ENCODE measurements at places on chromosomes 4 and X. TPM values are rescaled to one million over a fixed set of nuclear protein-coding genes. Genes with fewer than 3 reads are reported as not detected.

DNA sequence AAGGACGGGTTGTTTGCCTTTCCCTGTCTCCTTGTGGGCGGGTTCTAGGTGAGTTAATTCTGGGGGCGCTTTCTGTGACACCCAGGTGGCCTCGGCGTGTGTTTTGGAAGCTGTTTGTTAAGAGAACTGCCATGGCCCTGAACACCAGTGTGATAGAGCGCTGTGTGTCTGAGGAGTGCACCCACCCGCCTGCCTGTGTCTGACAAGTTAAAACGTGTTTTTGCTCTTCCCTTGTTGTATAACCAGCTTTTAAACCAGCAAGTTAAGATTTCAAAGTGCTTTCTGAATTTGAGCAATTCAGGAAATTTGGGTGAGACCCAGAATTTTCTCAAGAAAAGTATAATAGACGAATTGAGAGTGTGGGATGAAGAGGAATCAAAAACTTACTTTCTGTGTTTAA is 55.2 kb upstream of the HGFAC start:
- DNase-seq = no peak

DNA sequence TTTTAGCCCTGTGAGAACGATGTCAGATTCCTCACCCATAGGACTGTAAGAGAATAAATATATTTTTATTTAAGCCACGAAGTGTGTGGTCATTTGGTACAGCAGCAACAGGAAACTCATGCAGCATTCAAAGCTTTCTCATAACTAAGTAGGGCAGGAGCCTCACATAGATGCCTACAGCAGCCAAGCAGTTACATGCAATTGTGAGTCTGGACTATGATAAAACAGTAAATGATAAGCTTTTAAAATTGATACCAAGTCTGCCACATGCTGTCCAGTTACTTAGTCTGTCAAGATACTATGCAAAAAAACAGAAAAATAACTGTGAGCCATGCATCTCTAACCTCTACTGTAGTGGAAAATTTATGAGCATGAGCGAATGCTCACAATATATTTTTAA is 359.6 kb downstream of the HS3ST1 start:
- DNase-seq = no peak

DNA sequence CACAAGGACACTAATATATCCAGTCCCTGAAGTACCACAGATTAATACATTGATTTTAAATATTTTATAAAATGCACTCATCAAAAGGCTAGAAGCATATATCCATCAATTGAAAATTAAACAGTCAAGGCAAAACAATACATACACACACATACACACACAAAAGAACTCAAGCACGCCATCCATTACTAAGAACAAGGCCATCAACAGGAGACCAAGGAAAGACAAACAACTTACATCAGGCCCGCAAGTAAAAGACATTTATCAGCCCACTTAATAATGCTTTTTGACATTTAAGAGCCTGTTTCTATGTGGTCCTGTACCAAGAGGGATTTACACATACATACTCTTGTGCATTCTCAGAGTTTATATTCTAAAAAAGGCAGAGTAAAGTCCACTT is 50.0 kb upstream of the ZNF827 start:
- DNase-seq = no peak

GRCh38 chr4:105547769-105548168 is 4.7 kb upstream of the ARHGEF38 start:
- no peak for DNase-seq

- DNase-seq = no peak
These were observed 39.3 kb downstream of the LNX1 start for GRCh38 chr4:53551958-53552357.

GRCh38 chr4:145827885-145828284 is 110.7 kb downstream of the ZNF827 start:
- DNase-seq = no peak

DNA sequence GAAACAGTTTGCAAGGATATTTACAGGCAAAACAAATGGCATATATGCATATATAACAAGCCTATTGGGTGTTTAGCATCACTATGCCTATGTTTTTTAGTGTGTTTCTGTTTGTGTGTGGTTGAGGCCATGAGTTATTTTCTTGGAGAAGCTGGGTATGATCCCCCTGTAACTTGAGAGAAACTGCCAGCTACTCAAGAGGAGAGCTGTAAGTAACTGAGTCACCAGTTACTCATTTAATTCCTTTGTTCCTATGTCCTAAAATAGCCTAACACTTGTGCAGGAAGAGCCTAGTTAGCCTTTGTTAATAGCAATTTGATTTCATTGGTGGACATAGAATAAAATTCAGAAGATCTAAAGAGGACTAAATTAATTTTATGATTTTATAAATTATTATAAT is 79.1 kb downstream of the PWWP3B start:
- DNase-seq = no peak

DNA sequence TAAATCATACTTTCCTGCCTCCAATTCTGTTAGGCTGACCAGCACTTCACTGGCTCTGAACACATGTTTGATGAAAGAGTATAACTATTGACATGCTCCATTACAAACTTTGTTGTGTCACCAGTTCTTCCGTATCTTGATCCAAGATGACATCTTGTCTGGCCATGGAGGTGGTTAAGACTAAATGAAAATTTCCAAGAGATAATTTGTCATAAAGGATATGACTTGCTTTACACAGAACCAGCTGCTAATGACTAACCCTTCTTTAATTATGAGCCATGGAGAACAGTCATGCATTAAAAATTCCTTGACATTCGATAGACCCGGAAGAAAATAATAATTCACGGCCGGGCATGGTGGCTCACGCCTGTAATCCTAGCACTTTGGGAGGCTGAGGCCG is 17.7 kb upstream of the N4BP2 start:
- DNase-seq = no peak

- no peak for DNase-seq
These were observed 226.1 kb downstream of the ENOX2 start for GRCh38 chrX:130676861-130677260.

DNA sequence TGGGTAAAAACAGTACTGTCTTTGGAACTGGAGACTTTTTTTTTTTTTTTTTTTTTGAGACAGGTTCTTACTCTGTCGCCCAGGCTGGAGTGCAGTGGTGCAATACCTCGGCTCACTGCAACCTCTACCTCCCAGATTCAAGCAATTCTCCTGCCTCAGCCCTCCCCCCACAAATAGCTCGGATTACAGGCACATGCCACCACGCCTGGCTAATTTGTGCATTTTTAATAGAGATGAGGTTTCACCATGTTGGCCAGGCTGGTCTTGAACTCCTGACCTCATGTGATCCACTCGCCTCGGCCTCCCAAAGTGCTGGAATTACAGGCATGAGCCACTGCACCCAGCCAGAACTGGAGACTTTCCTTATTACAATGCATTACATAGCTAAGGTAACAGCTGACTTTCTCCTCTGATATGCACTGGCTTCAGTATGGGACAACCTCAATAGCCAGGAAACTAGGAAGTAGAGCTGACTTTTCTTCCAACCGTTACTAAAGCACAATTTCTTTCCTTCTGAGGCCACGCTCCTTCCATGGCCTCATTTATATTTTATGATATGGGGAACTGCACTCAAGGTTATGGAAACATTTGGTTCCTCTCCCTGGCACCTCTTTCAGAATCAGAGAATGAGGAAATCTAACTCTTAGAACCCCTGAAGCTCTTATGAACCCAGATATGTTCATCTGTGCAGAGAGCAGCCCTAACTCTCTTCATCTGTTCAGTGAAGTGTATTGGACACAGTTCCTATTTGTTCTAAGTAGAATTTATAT is 53.5 kb upstream of the FAM9B start:
- no peak for DNase-seq

DNA sequence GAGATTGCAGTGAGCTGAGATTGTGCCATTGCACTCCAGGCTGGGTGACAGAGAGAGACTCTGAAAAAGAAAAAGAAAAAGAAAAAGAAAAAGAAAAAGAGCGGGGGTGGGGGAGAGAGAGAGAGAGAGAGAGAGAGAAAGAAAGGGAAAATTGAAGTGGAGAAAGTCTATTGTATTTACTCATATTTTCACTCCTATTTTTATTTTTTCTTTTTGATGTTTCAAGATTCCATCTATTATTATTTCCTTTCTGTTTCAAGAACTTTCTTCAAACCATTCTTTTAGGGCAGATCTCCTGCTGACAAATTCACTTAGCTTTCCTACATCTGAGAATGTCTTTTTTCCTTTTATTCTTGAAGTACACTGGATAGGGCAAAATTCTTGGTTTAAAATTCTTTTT is 57.5 kb upstream of the HDAC8 start:
- DNase-seq = no peak

GRCh38 chr4:151472711-151473110 is 63.7 kb downstream of the FHIP1A start:
- no peak for DNase-seq

- no peak for DNase-seq
These were observed 411.0 kb upstream of the NDST3 start for GRCh38 chr4:117623326-117623725.

DNA sequence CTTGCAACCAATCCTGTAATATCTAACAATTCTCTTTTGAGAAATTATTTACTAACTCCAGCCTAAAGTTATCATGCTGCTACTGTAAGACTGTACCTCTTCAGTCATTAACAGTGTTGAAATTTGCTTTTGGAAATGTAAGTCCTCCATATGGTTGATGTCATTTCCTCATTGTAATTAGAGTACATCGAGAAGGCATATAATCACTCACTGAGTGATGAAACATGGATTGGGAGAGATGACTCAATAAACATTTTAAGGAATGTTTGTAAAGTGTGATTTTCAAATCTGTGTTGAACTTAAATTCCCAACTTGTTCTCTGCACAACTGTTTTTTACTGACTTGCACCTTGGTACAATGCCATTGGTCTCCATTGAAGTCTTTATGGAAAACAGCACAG is 61.2 kb downstream of the HMGB2 start:
- no peak for DNase-seq

GRCh38 chr4:110216129-110216528 is 17.7 kb upstream of the ELOVL6 start:
- no peak for DNase-seq

DNA sequence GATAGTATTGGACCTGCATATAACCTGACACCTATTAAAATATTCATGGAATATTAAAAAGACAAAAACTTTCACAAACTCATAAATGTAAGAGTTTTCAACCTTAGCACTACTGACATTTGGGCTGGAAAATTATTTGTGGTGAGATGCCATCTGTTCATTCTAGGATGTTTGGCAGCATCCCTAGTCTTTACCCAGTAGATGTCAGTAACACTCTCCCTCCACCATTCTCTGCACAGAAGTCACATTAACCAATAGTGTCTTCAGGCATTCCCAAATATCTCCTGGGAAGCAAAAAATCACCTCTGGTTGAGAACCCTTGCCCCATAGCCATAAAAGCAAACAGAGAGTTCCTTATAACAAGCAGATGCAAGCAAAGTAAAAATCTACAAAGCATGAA is 41.4 kb upstream of the NDST4 start:
- DNase-seq = no peak

DNA sequence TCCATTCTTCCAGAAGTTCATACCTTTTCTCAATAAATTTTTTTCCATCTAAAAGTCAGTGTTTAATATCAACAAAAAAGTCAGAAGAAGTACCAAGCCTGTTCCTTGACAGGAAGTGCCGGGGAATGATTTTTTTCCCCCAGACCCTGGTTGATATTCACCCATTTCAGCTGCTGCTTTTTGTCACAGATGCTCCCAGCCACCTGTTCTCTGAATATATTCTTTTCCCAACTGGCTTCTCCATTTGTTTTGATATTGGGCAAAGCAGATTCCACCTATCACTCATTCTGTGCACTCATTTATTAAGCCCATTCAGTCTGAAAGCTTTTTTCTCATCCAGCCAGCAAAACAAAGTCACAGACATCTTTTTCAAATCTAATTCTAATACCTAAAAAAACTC is 139.9 kb downstream of the FRMPD4 start:
- no peak for DNase-seq

GRCh38 chrX:38570396-38570795 is 9.1 kb downstream of the TSPAN7 start:
- DNase-seq = no peak

PF4V1 gene
- polyA plus RNA-seq = 1.2 TPM

PROM1 gene
- 42.3 TPM for polyA plus RNA-seq

NR3C2 gene
- 14.5 TPM for polyA plus RNA-seq

SPANXA2 gene
- not detected for polyA plus RNA-seq

EXOC1L gene
- not detected for polyA plus RNA-seq

AFM gene
- 0.57 TPM for polyA plus RNA-seq

PRRG1 gene
- 25.1 TPM for polyA plus RNA-seq

Measured in left renal pelvis (tissue), 4 donors.